Fibroblast of mammary gland (primary cell): ENCODE measurements at places on chromosomes 12 and 14.

GRCh38 chr12:11837216-11837934 lies 187.9 kb downstream of the ETV6 start:
- no peak for DNase-seq

GRCh38 chr12:51323966-51324895 lies at the start of gene BIN2:
Gene BIN2, minus strand, starts transcription at chr12:51324174. Its CDS starts 72 bp downstream, at chr12:51324102.
- DNase-seq = no peak

- DNase-seq = peak; percentile 99
Measured at GRCh38 chr14:79369359-79370332, 841.7 kb downstream of the DIO2 start.

- no peak for DNase-seq
Measured at GRCh38 chr12:121314431-121314830, 17.9 kb upstream of the CAMKK2 start.

- no peak for DNase-seq
Measured at GRCh38 chr14:63276016-63276415, 42.7 kb downstream of the GPHB5 start.

GRCh38 chr12:64723630-64724029 lies 35.6 kb downstream of the GNS start:
- no peak for DNase-seq

- DNase-seq = no peak
Measured at GRCh38 chr14:31037709-31038221, 11.6 kb upstream of the STRN3 start.

DNA sequence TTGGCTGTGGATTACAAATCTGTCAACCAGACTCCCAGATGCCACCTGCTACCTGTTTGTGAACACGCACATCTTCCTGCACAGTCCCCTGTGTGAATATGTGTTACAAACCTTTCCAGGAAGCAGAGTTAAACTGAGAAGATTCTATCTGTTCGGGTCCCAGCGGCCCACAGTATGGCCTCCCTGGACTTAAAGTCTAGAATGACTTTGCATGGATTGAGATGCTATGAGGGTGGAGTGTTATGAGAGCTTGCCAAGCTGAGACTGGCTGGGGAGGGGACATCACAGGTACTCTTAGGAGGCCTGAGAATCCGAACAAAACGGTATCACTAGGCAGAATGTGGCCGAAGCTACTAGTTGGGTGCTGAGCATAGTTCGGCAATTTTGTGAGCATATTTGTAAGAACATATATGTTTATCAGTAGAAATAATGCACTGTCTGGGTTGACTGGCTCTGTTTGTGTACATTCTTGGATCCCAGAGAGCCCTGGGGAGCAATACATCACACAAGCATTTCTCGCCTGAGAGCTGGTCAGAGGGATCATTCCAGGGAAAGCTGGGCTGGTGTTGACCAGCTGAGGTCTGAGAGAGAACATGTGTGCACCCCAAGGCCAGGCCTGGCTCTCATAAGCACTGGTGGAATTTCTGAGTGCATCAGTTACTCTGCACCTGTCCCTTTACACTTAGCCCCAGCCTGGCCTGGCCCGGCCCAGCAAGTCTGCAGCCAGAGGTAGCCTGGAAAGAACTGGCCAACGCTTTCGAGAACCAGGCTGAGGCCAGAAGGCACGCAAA lies 29.8 kb upstream of the LTBP2 start:
- peak; percentile 74 for DNase-seq

GRCh38 chr14:98886982-98887381 lies 385.0 kb downstream of the BCL11B start:
- no peak for DNase-seq

DNA sequence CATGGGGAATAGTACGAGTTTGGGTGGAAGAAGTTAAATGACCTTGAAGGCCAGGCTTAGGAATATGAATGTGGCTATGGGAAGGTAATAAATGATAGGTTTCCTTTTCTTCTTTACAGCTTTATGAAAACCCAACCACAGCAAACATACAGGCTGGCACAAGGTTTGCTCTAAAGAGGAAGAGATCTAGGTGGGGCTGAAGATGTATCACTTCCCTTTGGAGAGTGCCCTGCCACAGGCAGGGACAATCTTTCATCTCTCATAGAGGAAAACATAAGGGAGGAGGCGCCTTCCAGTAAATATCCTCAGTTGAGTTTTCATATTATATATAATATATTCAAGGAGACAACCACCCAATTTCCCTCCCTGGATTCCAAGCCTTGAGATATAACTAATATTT lies 72.9 kb upstream of the FRMD6 start:
- DNase-seq = no peak

- no peak for DNase-seq
Measured at GRCh38 chr12:13176256-13176655, 20.3 kb upstream of the EMP1 start.

- peak; percentile 52 for DNase-seq
Measured at GRCh38 chr12:124036657-124037109, 63.7 kb downstream of the ZNF664 start.

- DNase-seq = no peak
Measured at GRCh38 chr14:31886156-31886835, 190.8 kb upstream of the ARHGAP5 start.

DNA sequence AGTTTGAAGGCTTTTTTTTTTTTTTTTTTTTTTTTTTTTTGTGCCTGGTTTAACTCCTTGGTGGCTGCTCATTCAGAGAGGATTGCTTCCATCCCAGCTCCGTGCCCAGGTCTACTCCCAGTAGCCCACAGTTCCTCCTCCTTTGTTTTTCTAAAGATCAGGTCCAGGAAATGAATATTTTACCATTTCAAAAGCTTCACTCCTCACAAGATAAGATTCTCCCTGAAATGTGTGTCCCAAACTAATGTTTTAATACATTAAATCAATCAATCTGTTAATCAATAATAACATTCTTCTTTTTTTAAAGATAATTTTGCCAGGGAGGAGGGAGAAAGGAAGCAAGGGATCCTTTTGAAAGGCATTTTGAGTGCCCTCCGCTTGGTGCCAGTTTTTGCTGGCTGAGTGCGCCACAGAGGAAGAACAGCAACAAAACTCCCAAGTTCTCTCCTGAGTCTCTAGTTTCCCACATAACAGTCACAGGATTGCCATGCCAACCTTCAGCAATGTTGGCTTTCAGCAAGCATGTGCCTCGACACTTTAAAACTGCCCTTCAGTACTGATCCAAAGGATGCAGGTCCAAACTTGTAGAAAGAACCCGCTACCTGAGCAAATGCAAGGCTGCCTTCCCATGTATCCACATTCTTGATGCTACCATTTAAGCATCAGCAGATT lies 99.2 kb downstream of the RMST start:
- DNase-seq = no peak

DNA sequence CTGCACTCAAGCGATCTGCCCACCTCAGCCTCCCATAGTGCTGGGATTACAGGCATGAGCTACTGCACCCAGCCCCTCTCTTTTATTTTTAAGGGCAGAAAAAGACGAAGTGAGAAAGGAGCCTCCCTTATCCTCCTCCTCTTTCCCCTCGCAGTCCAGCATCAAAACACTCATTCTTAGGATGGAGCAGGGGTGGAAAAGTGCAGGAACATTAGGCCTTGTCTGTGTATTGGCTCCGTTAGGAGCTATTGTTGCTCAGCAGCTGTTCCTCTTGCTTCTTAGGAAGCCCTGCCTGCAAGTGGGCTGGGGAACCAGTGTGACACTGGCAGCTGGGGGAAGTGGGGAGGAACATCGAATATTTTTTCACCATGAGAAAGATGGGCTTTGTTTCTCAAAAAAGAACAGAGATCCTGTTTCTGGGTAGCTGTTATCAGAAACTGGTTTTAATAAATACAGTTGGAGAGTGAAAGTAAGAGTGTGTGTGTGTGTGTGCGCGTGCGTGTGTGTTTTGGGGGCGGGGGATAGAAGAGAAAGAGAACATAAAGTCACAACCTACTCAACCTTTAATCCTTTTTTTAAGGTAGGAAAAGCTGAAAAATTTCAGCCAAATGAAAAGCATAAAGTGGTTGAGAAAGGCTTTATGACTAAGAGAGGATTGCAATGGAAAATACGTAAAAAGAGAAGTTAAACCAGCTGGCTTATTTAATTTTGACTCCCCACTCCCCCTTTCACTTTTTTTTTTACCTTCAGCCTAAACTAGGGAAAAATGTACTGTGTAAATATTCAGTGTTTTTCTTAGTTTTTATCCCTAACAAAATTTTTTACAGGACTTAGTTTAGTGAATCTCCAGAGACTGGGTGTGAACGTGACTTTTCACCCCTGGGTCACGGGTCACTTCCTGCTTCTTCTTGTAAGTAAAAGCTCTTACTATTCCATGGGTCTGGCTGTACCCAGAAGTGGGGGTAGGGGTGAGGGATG lies 197.2 kb upstream of the PLEKHG7 start:
- peak; percentile 55 for DNase-seq

GRCh38 chr14:73750531-73750901 lies 36.3 kb upstream of the PNMA1 start:
- DNase-seq = no peak

GRCh38 chr12:89497467-89497866 lies 27.1 kb downstream of the GALNT4 start:
- peak; percentile 40 for DNase-seq

GRCh38 chr14:38070061-38070588 lies 137.6 kb upstream of the SSTR1 start:
- DNase-seq = no peak

- peak; percentile 45 for DNase-seq
Measured at GRCh38 chr12:111692575-111693210, 6.8 kb downstream of the ACAD10 start.

- DNase-seq = peak; percentile 12
Measured at GRCh38 chr14:78967111-78967809, 797.1 kb downstream of the NRXN3 start.

DNA sequence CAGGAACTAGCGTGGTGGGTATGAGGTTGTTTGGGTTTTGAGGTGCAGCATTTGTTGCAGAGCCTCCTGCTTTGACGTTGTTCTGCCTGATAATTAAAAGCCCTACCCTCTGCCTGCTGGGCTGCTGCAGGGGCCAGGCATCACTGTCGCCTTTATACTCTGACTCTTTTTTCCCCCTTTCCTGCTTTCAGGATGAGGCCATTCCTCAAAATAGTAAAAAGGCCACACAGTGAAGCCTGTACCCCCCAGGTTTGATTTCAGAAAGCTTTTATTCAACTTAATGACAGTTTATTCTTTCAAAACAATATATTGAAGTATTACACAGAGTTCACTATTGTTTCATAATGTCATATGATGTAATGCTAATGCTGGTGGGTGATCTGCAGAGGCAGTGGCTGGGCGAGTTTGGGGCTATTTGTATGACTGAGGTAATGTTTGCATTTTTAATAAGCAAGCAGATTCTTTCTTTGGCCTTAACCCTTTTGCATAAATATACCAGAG lies 9.1 kb downstream of the BORCS5 start:
- DNase-seq = peak; percentile 20

DNA sequence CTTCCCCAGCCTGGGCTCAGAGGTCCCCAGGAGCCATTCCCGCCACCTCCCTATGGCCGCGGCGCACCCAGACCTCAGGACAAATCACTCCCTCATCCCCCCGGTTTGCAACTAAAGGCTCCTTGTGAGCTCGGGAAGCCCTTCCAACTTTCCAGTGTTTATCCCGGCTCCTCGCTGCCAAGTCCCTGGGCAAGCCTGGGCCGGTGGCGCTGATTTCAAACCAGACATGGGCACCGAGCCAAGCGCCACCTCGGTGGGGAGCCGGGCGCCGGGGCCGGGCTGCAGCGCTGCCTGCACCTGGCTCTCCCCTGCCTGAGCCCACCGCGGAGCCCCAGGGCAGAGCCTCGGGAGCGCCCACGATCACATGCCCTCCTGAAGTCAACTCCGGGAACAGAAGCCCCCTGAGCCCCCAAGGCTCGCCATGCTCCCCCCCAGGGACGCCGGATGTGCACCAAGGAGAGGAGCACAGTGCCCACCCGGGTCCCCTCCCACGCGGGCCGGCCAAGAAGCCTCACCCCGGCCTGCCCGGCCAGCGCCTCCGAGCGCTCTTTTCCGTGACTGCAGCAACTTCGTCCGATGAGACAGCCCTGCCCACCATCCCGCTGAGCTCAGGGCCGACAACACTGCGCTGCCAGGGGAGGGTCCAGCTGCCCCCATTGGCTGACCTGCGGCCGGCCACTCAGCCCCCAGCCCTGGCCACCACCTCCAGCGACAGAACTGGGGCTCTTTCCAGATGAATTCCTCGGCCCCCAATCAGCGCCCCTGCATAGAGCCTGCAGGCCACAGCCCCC lies 50.0 kb downstream of the NCOR2 start:
- DNase-seq = no peak

- DNase-seq = no peak
Measured at GRCh38 chr12:122825773-122826724, 9.2 kb upstream of the HIP1R start.

DNA sequence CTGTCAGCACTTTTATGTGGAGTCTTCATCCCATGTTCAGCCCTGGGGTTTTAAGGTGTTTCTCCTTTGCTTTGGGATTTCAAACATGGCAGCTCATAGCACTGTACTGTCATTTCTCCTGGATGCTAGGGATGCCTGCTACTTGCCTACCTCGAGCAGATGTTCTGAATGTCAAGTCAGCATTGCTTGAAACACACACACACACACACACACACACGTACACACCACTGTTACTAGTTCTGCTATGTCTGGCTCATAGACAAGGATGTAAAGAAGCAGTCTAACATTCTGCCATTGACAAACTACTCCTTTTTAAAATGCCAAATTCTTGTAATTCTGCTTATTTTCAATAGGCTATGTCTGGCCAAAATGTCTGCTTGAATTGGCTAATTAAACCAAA lies 72.7 kb downstream of the SAMD4A start:
- no peak for DNase-seq

- no peak for DNase-seq
Measured at GRCh38 chr12:50620978-50621360, 116.2 kb downstream of the DIP2B start.
